Left renal cortex interstitium (tissue), 4 donors: ENCODE measurements at places on chromosomes 11 and 22. TPM values are rescaled to one million over a fixed set of nuclear protein-coding genes. Genes with fewer than 3 reads are reported as not detected.

- no peak for DNase-seq
Observed at GRCh38 chr11:32602657-32603415, 19.2 kb downstream of the EIF3M start.

GRCh38 chr11:34830648-34831047 is 85.5 kb downstream of the APIP start:
- DNase-seq = no peak

DNA sequence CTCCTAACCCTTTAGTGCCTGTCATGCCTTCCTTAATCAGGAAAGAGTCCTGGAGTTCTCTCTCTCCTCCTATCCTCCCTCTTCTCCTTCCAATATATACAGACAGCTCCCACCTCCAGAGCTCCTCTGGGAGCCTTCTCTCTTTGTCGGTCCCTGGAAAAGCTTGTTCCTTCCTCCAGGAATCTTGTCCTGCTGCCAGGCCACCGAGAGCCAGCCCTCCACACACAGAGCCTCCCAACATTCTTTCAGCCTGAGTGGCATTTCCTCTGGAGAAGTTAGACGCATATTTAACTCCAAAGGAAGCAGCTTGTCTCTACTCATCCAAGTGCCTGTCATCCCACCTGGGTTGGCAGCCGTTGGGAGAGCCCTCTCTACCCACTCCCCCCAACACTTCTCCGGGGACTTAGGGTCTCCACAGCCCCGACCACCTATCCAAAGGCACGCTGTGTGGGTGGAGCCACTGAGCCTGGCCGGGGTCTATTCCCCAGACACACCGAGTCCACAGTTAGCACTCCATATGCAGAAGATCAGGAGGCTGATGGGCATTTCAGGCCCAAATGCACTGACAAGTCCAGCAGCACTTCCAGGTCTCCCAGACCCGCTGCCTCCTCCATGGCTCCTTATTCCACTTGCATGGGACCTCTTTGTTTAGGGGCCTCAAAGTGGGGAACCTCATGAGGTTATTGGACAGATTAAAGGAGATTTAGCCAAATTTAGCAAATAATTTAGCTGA is 31.1 kb downstream of the DKK3 start:
- DNase-seq = no peak

GRCh38 chr11:133967599-133968238 is 11.0 kb upstream of the IGSF9B start:
- DNase-seq = no peak

DNA sequence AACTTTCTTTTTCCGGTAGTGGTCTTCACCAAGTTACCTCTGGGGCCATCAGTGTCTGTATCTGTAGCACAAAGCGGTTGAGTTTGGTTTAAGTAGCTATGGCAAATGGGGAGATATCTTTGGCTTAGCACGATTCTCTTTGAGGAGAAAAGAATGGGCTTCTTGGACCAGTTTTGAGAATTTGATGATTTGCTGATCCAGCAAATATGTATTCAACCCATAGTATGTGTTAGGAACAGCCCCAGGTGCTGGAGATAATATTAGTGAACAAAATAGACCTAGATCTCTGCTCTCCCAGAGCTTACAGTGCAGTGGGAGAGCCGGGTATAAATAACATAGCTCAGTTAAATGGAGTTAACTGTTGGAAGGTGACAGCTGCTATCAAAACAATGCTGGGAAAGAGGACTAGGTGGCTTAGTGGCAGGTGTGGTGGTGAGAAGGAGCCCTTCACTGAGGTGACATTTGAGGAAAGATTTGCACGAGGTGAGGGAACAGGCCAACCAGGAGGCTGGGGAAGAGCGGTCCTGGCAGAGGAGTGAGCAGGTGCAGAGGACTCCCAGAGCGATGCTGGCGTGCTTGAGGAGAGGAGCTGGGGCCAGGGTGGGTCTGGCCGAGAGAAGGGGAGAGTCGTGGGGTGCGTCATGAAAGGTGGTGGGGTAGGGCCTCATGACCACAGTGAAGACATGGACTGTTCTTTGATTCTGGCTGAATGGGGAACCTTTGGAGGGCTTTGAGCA is 5.0 kb downstream of the TBC1D22A start:
- DNase-seq = no peak

- DNase-seq = no peak
Observed at GRCh38 chr11:62446091-62446490, 27.3 kb downstream of the SCGB1A1 start.

GRCh38 chr11:112822478-112823274 is 138.5 kb upstream of the NCAM1 start:
- DNase-seq = no peak

CARD18 gene
- not detected for polyA plus RNA-seq

KCNJ11 gene
- 2.1 TPM for polyA plus RNA-seq
